ENCODE measurements at places on chromosomes 11 and 22.

- no peak for DNase-seq
Measured at GRCh38 chr11:521177-521688, 14.1 kb downstream of the HRAS start.

DNA sequence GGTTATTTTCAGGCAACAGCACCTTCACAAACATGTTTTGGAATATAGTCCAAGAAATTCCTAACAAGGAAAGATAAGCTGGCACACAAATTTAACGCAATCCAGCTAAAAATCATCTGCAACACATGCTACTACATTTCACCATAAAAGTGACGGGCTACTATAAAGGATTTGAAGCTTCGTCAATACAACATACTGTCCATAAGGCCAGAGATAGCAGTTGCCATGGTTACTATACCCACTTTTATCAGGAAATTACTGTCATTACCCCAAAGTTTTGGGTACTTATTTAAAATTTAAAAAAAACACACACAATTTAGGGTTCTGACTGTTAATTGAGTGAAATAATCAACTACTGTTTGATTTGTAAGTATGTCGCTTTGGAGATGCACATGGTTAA is 6.9 kb downstream of the PHF21A start:
- no peak for DNase-seq

- no peak for DNase-seq
Measured at GRCh38 chr11:119780222-119780953, 51.4 kb upstream of the NECTIN1 start.

DNA sequence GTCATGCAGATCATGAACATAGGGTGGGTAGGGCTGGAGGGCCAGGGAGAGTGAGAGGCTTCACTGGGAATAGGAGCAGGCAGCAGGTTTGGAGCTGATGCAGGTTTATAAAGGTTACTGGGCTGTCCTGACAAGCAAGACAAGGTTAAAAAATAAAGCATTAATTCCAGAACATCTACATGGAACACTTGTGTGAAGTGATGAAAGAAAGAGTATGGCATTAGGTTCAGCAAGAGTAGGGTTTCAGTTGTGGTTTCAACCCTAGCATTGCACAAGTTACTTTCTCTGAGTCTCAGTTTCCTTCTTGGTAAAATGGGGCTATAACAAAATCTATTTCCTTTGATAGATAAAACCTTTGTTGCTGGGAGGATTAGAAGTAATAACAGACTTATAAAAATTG is 114.6 kb upstream of the SESN3 start:
- no peak for DNase-seq

DNA sequence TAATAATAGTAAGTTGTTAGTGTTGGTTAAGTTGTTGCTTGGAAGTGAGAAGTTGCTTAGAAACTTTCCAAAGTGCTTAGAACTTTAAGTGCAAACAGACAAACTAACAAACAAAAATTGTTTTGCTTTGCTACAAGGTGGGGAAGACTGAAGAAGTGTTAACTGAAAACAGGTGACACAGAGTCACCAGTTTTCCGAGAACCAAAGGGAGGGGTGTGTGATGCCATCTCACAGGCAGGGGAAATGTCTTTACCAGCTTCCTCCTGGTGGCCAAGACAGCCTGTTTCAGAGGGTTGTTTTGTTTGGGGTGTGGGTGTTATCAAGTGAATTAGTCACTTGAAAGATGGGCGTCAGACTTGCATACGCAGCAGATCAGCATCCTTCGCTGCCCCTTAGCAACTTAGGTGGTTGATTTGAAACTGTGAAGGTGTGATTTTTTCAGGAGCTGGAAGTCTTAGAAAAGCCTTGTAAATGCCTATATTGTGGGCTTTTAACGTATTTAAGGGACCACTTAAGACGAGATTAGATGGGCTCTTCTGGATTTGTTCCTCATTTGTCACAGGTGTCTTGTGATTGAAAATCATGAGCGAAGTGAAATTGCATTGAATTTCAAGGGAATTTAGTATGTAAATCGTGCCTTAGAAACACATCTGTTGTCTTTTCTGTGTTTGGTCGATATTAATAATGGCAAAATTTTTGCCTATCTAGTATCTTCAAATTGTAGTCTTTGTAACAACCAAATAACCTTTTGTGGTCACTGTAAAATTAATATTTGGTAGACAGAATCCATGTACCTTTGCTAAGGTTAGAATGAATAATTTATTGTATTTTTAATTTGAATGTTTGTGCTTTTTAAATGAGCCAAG is 2.7 kb downstream of the NEAT1 start:
- DNase-seq, result no peak
